ENCODE measurements at places on chromosomes 12 and 14.

DNA sequence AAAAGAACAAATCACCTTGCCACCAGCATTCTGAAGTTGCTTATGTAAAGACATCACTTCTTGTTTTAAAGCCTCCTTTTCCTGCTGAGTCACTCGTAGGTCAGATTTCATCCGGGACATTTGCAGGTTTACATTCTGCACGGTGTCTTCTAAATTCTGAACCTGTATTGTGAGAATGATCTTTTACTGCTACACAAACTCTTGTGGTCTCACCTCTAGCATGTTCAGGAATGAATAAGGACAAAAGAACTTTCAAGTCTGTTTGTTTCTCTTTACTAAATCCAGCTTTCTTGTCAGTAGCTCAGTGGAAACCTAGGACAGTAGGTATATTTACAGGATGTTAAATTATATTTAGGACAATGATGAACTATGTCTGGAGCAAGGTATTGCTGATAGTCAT lies 73.5 kb upstream of the SAV1 start:
- no peak for DNase-seq

DNA sequence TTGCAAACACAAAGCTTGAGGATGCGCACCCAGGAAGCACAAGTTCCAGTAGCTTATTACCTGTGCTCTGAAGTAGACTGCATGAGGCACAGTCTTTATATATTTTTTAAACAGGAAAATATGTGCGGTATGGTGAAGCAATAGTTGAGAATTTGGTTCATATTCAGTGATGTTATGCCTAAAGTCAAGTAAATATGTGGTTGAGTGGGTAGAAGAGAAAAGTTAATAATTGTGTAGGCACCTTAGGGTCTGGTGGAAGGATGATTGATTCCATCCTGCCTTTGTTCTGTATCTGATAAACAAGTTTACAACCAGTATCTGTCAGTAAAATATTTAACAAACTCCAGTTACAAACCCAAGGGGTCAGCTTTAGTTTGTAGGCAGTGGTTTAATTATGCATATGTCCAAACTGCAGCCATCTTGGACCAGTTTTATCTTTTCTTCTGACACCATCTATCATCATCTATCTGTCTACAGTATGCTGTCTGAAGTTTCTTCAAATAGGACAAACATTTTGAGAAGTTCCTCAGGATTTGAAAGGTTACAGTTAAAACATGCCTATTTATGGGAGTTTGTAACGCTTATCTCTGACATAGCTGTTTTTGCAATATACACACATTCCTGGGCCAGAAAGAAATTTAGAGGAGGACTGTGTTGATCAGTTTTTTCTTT lies 10.8 kb downstream of the SINHCAF start:
- no peak for DNase-seq

GRCh38 chr12:107570721-107571120 lies 114.9 kb upstream of the PWP1 start:
- DNase-seq, result peak; percentile 34

DNA sequence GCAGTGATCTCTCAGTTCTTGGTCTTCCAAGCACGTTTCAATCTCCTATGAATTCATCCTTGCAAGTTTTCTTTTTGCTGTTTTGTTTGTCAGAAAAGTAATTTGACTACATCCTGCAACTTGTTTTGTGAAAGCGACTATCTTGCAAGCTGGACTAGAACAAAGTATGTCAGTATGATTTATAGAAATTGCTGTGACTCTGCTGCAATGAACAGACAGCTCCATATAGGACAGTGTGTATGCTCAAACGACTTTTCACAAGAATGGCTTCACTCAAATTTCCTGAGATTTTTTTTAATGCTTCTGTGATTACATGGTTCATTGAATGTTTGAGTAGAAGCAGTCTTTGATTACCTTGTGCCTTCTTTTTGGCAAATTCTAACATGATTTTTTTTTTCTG lies 123.5 kb upstream of the TRHDE start:
- no peak for DNase-seq

- no peak for DNase-seq
Observed at GRCh38 chr14:98579140-98579539, 692.9 kb downstream of the BCL11B start.

- DNase-seq, result no peak
Observed at GRCh38 chr12:69001251-69001650, 68.3 kb upstream of the CPM start.

- DNase-seq, result no peak
Observed at GRCh38 chr14:52355016-52355431, 40.9 kb downstream of the PTGER2 start.

DNA sequence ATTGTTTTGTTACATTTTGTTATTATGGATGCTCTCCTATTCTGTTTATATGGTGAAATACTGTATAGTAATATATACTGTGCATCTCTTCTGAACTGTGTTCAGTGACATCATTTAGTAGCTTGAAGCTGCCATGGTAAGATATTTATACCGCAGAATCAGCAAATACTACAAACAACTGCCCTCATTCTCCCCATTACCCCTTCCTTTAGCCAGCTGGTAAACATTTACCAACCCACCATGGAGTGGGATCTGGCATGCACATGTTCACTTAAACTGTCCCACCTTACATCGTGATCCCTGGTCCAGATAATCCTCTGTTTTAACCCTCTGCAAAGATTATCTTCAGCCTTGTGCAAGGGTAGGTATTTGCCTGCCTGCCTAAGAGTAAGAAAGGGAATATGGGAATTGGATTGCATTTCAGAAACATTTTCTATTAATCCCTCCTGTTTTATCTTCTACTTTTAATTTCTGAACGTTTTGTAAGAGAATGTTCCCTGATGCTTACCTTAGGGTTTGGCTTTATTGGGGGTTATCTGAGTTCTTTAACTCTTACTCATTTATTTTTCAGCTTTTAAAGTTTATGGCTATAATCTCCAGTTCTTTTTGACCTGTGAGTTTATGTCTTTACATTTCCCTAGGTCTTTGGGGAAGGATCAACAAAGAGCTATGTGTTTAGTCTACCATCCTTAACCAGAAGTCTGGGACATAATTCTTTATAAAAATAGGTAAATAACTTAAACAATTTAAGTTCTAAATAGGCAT lies 46.5 kb downstream of the FBXO34 start:
- no peak for DNase-seq

- DNase-seq, result no peak
Observed at GRCh38 chr14:77327111-77327510, 6.3 kb downstream of the GSTZ1 start.

GRCh38 chr12:48163150-48163747 lies 5.9 kb upstream of the ASB8 start:
- DNase-seq, result no peak

DNA sequence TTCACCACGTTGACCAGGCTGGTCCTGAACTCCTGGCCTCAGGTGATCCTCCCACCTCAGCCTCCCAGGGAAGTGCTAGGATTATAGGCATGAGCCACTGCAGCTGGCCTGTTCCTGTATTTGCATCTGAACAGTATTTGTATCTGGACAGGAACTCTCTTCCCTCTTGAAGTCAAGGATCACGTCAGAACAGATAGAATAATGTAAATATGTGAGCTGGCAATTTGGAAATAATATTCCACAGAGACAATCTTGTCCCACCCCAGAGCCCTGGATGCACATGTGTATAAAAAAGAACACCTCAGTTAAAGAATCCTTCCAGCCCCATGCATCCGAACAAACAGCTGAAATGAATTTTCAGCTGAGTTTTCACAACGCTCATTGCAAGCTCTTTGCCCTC lies 118.3 kb downstream of the VEZT start:
- DNase-seq, result no peak

DNA sequence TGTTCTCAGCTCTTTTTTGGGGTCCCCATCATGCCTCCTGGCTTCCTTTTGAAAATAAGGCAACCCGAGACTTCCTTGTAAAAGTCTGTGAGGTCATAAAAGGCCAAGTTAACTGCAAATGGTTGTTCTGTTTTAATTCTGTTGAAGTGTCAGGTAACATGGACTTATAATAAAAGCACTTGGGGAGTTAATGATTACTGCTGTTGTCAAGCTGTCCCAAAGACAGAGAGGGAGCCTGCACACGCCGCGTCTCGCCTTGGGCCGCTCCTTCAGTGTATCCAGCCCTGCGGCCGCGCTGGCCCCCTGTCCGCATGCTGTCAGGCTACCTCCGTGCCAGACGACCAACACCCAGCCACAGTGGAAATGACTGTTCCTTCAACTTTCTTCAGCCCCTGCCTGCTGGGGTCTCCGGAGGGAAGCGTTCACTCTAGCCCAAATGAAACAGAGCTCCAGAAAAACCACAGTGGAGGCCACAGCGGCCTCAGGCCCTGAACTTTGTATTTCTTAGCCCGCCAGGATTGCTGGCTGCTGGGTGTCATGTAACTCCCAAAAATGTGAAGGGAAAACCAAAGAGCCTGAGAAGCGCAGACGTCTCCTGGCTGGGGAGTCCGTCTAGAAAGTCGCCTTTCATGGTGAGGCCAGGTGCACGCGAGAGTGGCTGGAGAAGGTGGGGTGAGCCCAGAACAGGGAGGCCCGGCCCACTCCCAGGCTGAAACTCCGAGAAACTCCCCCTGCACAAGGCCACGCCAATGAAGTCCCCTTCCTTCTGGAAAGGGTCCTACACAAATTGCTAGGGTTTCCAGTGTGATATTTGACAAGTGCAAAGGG lies 189.1 kb downstream of the ZFP36L1 start:
- no peak for DNase-seq

DNA sequence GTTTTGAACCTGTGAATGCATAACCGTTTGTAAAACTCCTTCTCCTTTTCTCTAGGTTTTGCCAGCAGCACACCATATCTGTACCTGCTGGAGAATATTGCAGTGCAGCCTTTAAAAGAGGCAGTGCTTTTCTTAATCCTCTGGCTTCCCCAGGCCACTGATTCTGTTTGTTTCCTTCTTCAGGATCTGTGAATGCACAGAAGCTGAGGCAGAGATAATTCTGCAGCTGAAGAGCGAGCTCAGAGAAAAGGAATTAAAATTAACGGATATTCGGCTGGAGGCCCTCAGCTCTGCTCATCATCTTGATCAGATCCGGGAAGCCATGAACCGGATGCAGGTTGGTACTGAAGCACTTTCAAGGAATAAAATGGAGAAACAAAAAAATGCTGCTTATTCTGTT lies 348.7 kb downstream of the NAV3 start:
- DNase-seq, result no peak

- no peak for DNase-seq
Observed at GRCh38 chr14:105091517-105092170, 26.4 kb upstream of the GPR132 start.

DNA sequence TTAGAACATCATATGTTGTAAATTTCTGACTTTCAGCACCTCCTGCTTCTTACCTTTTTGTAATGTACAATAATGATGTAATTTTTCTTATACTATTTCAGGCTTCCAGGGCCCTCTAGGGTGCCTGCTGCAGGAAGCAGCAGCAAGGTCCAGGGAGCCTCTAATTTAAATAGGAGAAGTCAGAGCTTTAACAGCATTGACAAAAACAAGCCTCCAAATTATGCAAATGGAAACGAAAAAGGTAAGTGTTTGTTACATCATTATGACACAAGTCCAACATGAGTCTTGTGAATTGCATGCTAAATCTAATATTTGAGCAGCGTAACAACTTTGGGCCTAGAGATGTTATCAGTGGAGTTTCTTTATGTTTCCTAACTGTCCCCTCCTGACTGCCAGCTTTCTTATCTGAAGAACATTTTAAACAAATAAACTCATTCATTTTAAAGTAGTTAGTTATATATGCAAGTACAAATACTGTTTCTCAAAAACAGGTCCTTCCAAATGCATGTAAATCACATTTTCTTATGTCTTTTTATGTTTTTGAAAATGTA lies 167.6 kb downstream of the NAV3 start:
- DNase-seq, result no peak

DNA sequence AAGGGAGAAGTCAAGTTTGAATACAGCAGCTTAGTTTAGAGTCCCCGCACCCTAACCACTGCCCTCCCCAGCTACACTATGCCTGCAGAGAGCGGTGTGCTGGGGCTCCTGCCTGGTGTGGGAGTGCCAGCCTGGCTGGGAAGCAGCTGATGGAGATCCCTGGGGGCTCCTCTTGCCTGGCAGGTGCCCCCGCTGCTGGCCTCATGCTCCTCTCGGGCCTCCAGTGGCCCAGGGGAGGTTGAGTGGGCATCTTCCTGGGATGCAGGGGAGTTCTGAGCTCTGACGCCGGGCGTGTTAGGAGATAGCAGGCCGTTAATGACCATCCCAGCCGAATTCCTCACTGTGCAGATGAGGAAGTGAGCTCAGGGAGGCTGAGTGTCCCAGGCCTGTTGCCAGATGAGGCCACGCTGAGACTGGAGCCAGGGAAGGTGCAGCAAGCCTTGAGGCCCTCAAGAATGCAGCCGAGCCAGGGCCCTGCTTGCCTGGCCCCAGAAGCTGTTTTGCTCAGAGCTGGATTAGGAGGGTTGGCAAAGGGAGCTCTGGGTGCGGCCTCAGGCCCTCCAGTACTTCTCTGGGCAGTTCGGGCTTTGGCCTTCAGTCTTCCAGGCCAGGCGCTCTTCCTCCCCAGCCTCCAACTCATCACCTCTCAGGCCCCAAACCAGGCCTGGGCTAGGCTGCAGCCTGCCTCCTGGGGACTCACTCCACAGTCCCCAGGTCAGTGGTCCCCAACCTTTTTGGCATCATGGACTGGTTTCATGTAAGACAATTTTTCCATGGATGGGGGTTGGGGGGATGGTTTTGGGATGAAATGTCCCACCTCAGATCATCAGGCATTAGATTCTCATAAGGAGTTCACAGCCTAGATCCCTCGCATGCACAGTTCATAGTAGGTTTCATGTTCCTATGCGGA lies 6.6 kb upstream of the CYP46A1 start:
- DNase-seq, result no peak

DNA sequence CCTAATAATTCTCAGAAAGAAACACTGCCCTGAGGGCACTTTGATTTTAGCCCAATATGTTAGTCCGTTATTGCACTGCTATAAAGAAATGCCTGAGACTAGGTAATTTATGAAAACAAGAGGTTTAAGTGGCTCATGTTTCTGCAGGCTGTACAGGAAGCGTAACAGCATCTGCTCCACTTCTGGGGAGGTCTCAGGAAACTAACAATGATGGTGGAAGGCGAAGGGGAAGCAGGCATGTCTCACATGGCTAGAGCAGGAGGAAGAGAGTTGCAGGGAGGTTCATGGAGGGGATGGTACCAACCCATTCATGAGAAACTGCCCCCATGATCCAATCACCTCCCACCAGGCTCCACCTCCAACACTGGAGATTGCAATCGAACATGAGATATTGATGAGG lies 49.4 kb upstream of the RERG start:
- no peak for DNase-seq

DNA sequence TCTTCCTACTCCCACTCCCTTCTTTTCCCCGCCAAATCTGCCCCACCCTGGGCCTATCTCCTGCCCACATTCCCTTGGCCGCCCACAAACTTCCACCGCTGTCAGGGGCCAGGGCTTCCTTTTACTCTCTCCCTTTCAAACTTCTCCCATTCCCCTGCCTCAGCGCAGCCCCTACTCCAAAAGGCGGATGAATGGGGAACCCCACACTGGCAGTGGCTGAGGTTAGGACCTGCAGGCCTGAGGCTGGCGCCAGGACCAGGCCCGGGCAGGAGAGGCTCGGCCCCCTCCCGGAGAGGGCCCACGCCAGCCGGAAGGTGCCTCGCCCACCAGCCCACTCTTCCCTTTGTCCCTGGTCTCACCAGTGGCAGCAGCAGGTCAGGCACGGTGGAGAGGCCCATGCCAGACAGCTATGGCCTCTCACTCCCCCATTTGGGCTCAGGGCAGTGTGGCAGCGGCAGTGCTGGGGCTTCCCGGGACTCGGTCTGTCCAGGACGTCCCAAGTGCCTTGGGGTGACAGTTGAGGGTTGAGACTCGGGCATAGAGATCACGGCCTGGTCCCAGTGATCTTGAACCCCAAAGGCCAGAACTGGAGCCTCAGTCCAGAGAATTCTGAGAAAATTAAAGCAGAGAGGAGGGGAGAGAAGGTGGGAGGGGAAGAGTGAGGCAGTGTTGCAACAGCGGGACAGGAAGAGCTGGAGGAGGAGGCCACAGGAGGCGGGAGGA lies at the start of gene TNFRSF1A:
Gene TNFRSF1A (minus strand): TSS at position 660 of the 723 bp plus-strand sequence. CDS start 262 bp downstream, at position 398.
- DNase-seq, result peak; percentile 92
